ENCODE measurements at places on chromosomes 13 and 19.

DNA sequence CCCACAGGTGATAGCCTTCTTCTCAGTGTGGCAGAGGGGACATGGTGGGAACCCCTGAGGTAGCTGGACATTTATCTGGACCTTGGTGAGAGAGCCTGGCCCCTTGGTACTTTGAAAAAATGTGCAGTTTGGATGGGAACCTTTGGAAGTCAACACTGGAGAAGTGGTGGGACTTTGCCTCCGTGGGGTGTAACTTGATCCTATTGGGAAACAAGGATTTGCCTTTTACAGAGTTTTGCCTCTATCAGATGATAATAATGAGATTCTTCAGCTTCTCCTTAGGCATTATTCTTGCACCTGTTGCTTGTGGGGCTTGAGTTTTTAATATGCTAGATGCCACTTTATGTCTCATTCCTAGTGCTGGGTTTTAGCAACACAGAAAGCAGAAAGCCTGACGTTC, 99.0 kb downstream of the ERCC5 start:
- DNase-seq = no peak

GRCh38 chr13:27860743-27861142, 59.1 kb upstream of the PDX1 start:
- no peak for DNase-seq

- DNase-seq = no peak
Observed at GRCh38 chr19:6076291-6076665, 34.0 kb downstream of the RFX2 start.

DNA sequence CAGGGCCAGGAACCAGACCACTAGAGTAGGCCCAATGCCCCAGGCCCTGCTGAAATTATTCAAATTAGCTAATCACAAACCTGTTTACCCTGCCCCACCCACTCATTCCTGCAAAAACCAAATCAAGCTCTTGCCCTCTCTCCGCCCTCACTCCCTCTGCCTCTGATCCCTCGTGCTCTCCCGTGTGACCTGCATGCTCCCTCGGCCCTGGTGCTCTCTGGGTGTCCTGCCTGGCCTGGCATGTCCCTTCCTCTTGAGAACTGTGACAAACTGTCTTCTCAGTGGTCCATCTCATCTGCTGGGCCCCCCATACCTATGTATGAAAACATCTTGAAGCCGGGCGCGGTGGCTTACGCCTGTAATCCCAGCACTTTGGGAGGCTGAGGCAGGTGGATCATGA, 12.2 kb upstream of the TTYH1 start:
- DNase-seq = no peak

DNA sequence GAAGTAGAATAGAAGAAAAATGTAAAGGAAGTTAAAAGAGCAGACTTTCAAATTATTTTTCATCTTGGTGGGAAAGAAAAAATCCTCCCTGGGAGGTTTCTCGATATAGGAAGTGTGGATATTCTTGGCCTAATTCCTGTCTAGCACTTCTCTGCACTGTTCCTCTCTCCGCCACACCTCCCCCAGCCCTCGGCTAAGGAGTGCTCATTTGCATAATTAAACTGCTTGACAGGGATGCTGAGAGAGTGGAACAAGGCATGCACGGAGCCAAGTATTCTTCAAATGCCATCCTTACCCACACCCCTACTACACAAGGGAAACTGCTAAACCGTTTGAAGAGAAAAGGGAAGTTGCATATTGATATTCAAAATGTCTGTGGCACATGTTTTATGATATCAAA, 511.0 kb upstream of the HTR2A start:
- no peak for DNase-seq

Measured in stromal cell of bone marrow (primary cell).